ENCODE measurements at places on chromosomes 5 and 9.

GRCh38 chr5:133846478-133847226 is 121.8 kb downstream of the C5orf15 start:
- DNase-seq, result no peak

GRCh38 chr9:106753155-106753671 is 109.8 kb upstream of the ZNF462 start:
- peak; percentile 67 for DNase-seq

GRCh38 chr5:98789029-98789428 is 15.6 kb downstream of the RGMB start:
- no peak for DNase-seq

DNA sequence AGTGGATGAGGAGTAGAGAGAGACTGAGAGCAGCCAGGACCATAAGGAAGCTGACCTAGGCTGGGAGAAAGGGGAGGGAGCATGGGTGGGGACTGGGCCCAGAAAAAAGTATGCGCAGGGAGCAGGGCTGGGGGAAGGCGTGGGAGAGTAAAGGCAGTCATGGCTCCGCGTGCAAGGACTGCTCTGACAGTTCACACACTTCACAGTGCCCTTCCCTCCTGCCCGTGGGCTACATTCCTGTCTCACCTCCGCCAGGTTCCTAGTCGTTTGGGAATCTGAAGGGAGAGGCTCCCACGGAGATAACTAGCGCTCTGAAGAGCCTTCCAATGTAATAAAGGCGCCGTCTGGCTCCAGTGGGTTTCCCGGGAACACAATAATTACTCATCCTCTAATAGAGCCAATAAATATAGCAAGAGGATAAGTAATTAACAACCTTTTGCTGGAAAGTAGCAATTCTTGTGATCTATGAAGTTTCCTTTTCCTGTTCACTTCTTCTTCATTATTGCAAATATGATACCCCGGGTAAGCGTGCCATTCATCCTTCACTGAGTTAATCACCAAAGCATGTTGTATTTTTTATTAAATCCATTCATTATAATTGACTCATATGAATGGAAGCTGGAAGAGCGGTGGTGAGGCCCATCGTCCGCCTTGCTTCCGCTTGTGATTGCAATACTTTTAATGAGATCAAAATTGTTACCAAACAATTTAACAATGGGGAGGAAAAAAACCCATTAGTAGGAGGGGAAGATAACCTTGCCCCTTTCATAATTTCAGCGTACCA is 39.3 kb downstream of the TTLL11 start:
- DNase-seq, result no peak

DNA sequence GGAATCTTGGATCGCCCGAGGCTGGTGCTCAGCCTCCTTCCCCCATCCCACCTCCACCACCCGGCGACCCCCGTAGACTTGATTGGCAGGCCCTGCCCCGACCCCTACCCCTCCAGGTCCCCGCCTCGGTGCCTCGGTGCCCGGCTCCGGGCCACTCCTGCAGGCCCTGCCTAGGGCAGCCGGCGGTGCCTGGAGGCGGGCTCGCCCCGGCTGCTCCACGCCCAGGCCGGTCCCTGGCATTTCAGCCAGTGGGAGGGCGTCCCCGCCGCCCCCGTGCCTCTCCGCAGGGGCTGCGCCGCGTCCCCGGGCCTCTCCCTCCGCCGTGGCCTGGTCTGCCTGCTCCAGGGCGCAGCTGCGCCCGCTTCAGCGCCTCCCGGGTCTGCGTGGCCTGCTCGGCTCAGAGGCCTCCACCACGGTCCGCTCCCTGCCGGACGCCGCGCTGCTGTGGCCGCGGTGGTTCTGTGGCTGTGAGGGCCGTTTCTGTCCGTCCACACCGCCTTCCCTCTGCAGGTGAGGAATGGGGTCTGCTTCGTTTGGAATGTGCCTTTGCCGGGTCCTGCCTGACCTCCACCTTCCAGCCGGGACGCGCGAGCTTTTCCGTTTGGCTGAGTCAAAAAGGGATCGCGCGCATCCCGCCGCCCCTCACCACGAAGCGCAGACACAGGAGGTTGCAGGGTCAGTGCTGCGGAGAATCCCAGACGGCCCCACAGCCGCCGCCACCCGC is 48.3 kb upstream of the IRX4 start:
- no peak for DNase-seq

GRCh38 chr9:72958485-72959281 is 5.8 kb upstream of the ALDH1A1 start:
- DNase-seq, result no peak

DNA sequence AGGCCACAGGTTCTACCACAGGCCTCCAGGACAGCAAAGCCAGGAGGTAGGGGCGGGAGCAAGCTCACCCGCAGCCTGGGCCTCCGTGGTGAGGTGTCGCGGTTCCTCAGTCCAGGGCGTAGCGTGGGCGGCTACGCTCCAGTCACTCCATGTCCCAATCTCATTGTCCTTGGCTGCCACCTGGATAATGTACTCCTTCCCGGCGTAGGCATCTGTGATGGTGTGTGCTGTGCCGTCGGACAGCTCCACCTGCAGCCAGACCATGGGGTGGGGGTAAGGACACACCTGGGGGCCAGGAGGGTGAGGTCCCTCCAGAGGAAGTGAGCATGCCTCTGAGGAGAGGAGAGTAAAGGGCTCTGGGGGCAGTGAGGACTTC is 29.8 kb upstream of the ENHO start:
- DNase-seq, result no peak

DNA sequence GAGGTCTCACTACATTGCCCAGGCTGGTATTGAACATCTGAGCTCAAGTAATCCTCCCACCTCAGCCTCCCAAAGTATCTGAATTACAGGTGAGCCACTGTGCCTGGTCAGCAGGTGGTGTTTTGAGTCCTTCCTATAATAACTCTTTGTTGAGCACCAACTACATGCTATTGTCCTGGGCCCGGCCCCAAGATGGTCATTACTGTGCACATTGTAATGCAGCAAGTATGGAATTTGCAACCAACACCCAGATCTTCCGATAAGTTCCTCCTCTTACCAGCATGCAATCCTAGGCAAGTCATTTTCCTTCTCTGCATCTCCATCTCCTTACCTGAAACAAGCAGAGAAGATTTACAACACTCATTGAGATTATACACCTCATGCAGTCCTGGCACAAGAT is 510.3 kb upstream of the KLF4 start:
- DNase-seq, result no peak

DNA sequence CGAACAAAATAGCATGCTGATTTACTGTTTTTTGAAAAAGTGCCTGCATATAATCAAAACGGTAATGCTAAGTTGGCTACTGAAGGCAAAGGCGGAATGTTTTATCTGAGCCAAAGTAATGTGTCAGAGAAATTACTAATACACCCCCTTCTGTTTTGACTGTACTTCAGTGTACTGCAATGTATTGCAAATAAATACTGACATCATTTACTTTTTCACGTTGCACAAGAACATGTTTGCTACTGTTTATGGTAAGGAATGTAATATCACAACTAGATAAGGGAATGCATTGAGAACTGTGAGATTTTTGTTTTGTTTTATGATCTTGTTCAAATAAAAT is 813 bp upstream of the AGTPBP1 start:
- DNase-seq, result peak; percentile 86

- DNase-seq, result no peak
These were observed 69.2 kb upstream of the S1PR3 start for GRCh38 chr9:88922091-88922490.

GRCh38 chr5:74316064-74316603 is 324.4 kb downstream of the ENC1 start:
- peak; percentile 93 for DNase-seq

GRCh38 chr9:89808756-89809181 is 204.0 kb downstream of the GADD45G start:
- no peak for DNase-seq

DNA sequence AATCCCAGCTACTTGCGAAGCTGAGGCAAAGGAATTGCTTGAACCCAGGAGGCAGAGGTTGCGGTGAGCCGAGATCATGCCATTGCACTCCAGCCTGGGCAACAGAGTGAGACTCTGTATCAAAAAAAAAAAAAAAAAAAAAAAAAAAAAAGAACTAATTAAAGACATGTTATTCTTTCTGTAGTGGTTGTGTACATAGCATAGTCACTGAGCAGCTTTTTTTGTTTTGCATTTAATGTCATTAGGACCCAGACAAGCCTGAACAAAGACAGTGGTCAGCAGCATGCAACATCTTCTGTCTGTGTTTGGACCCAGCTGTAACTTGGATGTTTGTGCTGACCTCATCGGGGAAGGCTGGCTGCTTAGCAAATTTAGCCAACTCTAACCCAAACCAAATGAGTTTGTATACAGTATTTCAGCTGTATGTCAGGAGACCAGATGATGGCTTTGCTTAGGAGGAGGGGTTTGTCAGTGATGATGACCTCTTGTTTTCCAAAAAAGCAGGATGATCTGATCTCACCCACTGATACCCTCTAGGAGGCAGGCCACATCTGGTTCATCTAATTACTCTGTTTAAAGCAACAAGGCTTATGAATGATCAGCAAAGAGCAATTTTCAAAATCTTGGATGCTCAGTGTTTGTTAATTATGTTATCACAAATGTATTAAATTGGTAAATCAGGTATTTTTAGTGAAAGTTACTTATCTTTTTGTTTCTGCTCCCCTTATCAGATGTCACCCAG is 39.5 kb downstream of the SNCAIP start:
- no peak for DNase-seq

- DNase-seq, result no peak
These were observed 22.0 kb downstream of the ABCA1 start for GRCh38 chr9:104905931-104906330.

DNA sequence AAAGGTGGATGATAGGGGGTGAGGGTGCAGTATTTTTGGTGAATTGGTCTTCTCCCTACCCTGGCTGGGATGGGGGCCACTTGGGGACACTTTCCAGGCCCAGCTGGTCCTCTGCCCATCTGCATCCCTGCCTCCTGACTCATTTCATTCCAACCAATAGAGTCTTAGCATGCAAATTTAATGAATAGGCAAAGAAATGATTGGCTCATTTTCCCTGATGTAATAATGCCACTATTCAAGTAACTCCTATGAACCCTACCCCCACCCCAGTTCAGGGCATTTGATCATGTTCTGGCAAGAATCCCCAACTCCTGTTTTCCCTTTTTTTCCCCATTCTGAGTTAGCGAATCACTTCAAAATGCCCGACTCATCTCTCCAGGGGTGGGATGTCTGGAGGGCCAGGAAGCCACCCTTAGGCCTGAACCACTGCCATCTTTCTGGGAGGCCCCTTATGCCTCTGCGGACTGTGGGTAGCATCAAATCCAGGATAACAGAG is 56.7 kb downstream of the PCDH1 start:
- peak; percentile 29 for DNase-seq

GRCh38 chr9:82531795-82532194 is 531.1 kb downstream of the RASEF start:
- no peak for DNase-seq

DNA sequence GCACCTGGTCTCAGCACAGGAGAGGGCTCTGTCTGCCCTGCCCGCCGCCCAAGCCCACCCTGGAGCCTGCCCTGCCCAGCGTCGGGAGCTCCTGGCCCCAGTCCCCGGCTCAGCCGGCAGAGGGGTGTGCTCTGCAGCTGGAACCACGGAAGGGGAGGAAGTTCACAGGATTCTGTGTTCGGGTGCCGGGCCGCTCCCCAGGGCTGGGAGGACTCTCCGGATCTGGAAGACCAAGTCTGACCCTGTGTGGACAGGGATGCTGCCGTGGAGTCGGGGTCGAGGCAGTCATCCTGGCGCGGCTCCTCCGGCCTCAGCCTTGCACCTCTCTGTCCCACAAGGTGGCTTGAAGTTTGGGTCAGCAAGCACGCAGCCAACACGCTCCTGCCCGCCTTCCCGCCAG is 78.6 kb downstream of the KCNT1 start:
- no peak for DNase-seq

DNA sequence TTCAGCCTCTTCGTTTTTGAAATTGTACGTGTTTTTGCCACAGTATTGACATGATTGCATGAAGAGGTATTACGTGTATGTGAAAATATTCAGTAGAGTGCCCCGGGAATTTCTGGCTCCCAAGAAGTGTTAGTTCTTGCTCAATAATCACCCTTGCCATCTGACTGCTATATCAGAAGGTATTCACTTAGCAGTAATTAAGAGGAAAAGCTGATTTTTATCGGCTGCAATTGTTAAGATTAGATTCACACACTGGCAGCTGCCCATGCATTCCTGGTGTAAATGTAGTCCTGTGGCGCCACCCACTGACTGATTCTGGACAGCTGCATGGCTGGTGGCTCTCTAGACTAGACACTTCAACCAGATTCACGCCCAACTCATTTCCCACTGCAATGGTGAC is 440.1 kb upstream of the ADAMTS16 start:
- peak; percentile 0 for DNase-seq

DNA sequence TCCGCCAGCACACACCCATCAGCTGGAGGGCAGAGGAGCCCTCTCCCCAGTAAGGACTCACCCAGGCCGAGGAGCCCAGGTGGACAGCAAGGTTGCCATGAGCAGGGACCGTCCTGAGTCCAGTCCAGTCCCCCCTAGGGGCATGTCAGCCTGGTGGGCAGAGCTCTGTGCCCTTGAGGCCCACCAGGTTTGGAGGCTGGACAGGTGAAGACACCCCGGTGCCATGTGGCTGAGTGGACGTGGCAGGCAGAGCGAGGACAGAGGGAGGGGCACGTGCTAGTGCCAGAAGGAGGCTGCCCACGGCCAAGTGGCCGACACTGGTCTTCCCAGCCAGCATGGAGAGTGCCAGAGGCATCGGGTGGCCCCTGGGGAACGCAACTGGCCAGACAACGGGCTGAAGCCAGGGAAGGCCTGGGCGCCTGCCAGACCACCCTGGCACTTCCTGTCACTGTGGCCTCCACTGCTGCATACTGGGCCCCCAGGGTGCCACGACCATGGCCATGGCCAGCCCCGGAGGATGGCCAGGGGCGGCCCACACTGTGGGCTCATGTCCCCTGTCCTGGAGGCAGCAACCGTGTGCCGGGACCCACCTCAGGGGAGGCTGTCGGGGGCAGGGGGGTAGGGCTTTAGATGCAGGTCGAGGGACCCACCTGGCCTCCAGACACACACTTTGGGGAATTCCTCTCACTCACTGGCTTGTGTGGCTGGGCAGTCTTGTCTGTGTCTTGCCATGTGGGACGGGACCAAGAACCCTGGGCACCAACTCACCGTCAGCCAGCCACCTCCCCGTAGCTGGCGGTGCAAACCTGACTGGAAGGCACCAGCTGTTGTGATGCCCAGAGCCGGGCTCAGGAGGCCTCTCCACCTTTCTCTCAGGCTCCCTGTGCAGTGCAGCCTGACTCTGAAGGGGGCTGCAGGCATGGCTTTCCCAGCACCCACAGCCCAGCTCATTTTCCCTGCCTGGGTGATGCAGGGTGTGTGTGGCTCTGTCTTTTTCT is 42.3 kb upstream of the LPCAT1 start:
- DNase-seq, result no peak

Measured in suppressor macrophage treated with lipopolysaccharide for 1 hour (primary cell).